ENCODE measurements at places on chromosomes 6 and 20. TPM values are rescaled to one million over a fixed set of nuclear protein-coding genes. Genes with fewer than 3 reads are reported as not detected.

TPX2 gene
- 0.59 TPM for total RNA-seq

RIPPLY2 gene
- 16.7 TPM for total RNA-seq

MEI4 gene
- not detected for total RNA-seq

DYNLT2 gene
- total RNA-seq: 5.7 TPM

WFDC6 gene
- not detected for total RNA-seq

CRISP2 gene
- total RNA-seq: not detected

ECT2L gene
- total RNA-seq: 1.1 TPM

HLA-DQA1 gene
- 0.30 TPM for total RNA-seq

Measured in tibial nerve (tissue), 4 donors.